Activated CD4-positive, alpha-beta T cell treated with anti-CD3 and anti-CD28 coated beads, Interleukin-2, Interleukin-6, amounts not matched to agents 100 ng/mL and 50 ng/mL, durations not matched to agents 16 hours and 8 hours (primary cell): ENCODE measurements at places on chromosomes 12 and 14.

DNA sequence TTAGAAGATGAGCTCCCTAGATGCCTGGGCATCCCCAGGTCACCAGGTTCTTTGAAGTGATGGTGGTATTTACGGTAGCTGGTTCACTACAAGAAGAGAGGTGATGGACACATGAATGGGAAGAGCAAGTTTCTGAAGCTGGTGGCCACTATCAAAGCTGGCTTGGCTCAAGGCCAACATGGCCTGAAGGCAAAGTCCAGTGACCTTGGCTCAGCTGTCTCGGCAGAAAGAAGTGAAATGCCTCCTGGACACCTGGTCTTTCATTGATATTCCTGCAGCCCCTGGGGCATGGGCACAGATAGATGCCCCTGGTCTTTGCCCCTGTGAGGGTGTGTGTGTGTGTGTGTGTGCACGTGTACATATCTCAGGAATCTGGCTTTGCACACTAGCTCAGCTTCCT, 441.8 kb upstream of the TMPO start:
- DNase-seq: no peak

DNA sequence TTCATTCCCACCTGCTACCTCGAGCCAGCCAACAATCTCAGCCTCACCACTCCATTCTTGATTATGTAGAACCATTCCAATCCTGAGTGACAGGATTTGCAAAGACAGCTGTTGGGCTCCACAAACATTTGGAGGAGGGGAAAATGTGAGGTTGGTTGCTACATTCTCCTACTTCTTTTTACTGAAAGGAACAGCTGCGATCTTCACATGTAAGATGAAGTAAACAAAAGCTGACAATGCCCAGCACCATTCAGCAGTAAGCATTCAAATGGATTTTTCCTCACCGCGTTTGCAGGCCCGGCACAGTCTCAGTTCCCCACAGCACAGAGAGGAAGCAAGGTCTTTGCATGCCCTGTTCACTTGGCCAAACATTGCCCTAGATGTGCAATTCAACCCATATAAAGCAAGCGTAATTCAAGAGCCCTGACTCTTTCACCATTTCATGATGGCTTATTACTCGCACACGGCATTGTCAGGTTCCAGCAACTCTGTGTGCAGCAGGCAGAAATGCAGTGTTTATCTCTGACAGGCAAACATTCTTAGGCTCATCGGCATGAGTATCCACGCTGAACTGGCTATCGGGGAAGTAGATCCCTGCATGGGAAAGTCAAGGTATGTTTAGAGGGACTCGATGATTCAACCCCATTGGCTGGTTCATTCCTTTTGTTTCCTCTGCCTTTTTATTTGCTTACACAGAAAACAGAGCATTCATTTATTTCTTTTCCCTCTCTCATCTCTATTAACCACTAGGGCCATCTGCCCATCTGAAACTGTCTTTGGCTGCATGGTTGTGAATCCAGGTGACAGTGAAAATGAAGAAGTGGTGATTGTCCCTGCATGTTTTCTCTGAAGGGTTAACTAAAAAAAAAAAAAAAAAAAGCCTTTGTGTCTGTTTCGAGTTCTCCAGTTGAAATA, 236.1 kb upstream of the PLEKHG7 start:
- DNase-seq: no peak

GRCh38 chr14:24414077-24414476, 15.3 kb downstream of the NYNRIN start:
- DNase-seq: no peak

DNA sequence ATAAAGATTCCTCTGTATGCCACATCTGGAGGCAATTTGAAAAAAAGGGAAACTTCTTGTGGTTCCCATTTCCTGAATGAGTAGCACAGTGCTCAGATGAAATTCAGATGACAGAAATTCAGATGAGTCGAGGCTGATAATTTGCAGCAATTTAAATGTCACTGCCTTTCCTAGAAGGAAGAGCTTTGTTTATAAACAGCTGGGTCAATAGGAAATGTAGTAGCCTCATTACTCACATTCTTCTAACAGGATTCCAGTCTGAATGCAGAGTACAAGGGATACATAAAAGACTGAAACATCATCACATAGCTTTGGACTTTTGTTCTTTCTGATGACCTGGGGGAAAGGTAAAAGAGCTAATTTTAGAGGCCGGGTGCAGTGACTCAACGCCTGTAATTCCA, 11.3 kb upstream of the DACT1 start:
- DNase-seq: no peak

GRCh38 chr12:67813456-67813904, 164.9 kb downstream of the DYRK2 start:
- DNase-seq: no peak

DNA sequence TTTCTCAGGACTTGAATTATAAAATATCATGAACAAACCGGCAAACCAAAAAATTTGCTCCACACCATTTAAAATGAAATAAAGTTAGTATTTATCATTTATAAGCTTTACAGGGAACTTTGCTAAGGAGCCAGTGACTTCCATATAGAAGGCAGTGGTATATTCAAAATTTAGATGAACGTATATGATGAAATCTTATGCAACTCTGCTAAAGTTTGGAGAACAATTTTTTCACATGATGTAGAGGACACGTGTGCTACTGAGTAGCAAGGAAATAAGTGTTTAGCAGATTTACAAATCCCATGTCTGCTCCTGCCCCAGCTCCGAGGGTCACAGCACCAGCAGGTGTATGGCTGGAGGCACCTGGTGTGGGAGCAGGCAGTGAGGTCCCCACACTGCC, 70.8 kb upstream of the IFNG-AS1 start:
- DNase-seq: no peak

GRCh38 chr12:76556368-76556767, 3.2 kb downstream of the OSBPL8 start:
- DNase-seq: no peak

DNA sequence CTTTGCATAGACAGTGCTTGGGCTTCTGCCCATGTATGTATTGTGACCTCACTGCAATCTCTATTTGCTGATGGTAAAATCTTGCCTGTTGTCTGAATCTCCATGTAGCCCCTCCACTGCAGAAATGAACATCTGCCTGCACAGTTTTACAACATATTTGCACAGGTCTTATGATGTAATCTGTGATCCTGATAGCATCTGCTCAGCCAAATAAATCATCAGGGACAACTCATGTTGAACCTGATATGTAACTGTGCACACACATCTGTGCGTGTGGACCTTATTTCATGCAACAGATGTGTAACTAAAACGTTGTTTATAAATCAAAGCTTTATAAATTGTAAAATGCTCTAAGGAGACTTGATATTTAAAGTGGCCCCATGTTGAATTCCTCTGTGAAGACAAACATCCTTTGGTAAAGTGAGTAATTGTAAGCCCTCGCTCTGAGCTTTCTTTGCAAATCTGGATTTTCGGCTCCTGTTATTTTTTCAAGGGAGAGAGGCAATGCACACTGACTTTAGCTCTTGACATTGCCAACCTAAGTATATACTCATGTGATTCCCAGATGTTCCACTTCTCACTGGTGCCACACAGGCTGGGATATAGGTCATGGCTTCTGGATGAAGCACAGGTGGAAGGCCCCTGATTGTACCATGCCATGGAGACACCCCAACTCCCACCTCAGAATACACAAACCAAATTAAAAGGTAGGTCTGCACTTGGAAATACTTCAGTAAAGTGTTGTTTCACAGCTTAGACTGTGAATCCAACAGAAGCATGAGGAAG, 371.3 kb downstream of the GRIN2B start:
- DNase-seq: no peak

DNA sequence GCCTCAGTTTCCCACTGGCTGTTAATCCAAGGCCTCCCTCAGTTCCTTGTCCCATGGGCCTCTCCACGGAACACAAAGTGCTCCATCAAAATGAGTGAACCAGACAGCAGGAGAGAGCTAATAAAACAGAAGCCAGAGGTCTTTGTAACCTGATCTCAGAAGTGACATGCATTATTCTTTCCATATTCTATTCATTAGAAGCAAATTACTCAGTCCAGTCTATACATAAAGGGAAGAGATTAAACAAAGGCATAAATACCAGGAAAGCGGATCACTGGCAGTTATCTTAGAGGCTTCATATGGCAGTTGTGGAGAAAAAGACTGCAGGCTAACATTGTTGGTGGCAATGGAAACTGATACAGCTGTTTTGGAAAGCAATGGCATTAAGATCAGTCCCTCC, 170.6 kb upstream of the GARIN6 start:
- DNase-seq: no peak

DNA sequence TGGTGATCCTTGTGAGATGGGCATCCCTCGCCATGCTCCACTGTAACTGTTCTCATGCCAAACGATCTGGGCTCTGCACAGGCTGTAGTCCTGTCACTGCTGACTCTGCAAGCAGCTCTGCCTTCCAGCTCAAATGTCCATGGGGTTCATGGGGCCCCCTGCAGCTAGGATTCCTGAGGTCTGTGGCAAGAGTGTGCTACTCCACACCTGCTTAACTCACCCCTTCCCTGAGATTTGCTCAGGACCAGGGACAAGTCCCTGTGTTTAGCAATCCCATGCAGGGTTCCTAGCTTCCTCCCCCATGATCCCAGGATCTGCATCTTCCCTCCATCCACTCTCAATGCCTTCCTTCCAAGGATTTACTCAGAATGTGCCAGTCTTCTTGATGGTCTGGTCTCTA, 241.0 kb downstream of the ASCL1 start:
- DNase-seq: no peak
